Epithelial cell of prostate (primary cell): ENCODE measurements at places on chromosomes 2 and 18.

GRCh38 chr2:219598308-219599078, 836 bp downstream of the STK11IP start:
- DNase-seq: no peak

DNA sequence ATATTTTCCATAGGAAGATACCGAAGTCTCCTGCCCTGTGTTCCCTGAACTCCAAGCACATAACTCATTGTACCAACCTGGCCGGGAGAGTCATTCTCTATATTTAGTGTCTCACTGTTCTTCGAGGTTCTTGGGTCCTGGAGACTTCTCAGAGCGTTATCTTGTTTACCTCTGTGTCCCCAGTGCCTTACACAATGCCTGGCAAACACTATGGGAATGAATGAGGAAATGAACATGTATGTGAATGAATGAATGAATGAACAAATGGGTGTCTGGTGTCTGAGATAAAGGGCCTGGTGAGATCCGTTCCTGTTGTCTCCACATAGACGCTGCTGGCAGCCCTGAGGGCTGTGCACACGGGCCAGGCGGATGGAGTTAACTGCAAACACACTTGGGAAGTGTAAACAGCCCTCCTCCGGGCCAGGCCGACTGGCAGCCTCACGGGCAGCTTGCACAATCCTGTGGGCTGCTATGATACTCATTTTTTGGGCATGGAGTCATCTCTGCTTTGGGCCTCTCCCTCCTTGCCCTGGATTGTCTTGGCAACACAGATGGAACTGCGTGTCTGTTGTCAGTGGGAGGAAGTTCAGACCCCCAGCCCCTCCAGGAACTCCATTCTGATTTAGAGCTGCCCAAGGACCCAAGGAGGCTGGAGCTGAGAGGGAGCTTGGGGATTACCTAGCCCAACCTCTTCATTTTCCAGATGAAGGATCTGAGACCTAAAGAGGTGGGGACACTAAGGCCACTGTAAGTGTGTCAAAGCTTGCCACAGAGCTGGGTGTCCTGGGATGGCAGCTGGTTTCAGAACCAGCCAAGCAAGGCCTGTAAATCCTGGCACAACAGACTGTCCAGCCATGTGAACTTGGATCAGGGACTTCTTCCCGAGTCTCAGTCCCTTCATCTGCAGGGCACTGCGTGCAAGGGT, 124.4 kb downstream of the INHBB start:
- DNase-seq: peak; percentile 70

GRCh38 chr2:150909613-150910012, 352.1 kb downstream of the RBM43 start:
- DNase-seq: no peak

DNA sequence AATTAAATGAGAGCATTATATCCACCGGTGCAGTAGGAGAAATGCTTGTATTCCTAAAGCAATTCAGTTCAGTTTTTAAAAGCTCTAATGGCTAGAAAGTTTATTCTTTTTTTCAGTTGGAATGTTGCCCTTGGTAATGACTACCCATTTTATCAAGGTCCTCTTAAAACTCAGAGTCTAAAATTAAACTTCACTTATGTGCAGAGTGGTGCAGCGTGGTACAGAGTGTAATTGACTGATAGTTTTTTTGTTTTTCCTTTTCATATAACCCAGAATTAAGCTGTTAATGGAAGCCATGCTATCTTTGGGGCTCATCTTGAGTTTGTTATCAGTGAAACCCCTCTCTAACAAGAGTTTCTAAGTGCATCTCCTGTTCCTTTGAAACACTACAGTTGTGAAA, 21.4 kb downstream of the NCOA1 start:
- DNase-seq: no peak

GRCh38 chr2:233476063-233476410, 90.5 kb downstream of the USP40 start:
- DNase-seq: no peak

GRCh38 chr2:183204397-183204796, 80.2 kb downstream of the NUP35 start:
- DNase-seq: no peak

DNA sequence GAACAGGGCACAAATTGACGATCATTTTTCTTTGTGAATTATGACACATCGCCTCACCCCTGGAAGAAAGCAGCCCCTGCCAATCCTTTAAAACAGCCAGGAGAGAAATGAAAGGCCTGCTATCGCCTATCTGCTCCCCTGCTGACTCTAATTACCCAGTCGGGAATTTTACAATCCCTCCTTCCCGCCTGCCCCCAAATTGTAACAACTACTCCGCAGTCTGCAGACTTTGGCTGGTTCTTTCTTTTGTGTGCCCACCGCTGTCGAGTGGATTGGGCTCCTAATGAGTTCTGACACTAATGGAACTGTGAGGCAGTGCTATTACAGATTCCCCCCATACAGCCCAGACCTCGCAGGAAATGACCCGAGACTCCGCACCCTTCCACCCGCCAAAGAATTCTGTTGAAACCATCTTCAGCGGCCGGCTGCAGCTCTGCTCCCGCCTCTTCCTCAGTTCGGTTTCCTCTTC, 281.2 kb upstream of the PARD3B start:
- no peak for DNase-seq

DNA sequence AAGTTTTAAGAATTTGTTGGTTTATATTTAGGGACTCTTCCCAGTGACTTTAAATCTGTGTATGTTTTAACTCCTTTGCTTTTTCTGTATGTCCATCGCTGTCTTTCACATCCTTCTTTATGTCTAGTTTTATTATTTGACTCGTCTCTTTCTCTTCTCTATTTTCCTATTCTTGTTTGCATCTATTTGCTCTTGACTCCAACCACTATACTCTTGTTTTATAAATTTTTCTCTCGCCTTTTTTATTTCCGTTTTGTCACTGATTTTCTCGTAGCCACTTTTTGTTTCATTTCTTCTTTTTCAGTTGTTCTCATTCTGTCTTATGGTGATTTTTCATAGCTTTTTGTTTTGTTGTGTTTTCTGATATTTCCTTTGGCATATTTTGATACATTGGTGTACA, 170.5 kb upstream of the NETO1 start:
- no peak for DNase-seq

- DNase-seq: no peak
Measured at GRCh38 chr2:235406430-235406829, 87.4 kb upstream of the AGAP1 start.

- DNase-seq: no peak
Measured at GRCh38 chr18:8787371-8787670, 82.0 kb downstream of the MTCL1 start.

DNA sequence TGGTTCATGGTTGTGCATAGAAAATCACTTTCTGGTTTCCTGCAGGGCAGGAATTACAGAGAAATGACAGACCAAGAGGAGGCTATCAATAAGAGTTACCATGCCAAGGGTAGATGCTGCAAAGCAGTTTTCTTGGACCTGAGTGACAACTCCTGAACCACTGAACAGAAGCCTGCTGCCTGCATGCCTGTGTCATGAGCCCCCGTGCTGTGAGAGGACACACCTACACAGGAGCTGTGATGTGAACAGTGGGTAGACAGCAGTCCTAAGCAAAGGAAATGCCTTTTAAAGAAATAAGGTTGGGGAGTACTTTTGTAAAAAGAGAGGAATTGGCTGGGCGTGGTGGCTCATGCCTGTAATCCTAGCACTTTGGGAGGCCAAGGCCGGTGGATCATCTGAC, 54.2 kb upstream of the CREB1 start:
- no peak for DNase-seq

- DNase-seq: no peak
Measured at GRCh38 chr2:40357667-40358066, 94.2 kb downstream of the SLC8A1 start.

DNA sequence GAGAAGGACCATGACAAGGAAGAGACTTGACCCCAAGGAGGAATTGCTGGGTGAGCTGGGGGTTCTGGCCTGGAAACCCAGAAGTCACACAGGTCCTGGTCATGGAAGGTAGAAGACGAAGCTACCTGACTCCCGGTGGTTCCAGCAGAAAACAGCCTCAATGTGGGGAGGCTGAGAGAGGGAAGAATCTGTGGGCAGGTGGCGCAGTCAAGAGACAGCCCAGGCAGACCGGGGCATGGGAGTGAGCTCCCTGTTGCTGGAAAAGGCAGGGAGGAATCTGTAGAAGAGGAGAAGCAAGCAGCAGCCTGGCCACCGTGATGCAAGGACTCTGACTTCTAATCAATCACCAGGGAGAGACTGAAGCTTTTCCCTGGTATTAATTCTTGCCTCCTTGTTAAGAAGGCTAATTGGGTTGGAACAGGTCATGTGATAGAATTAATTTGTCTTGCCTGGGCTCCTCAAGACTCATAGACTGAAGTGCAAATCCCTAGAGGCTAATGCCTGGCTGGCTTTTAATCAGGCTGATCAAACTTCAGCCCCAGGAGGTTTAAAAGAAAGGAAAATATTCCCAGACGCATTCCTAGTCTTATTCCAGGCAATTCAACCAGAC, 30.1 kb downstream of the CNGA3 start:
- no peak for DNase-seq

DNA sequence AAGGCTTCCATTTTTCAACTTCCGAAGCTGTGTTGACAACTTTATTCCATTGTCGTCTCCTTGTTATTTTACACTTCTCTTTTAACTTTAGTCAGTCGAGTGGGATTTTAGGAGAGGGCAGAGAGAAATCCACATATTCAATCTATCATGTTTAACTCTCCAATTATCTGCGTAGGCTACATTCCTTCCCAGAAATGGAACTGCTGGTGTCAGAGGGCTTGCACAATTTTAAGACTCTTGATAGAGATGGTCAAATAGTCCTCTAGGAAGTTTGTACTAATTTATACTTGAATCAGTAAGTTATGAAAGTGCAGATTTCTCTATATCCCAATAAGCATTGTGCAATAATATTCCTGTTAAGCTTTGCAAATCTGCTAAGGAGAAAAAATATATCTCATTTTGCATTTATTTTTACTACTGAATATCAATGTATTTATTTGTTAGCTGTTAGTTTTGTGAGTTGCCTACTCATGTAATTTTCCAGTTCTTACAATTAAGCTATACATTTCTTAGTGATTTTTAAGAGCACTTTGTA, 95.6 kb downstream of the CYP26B1 start:
- DNase-seq: no peak

- no peak for DNase-seq
Measured at GRCh38 chr2:27645197-27645596, 16.3 kb downstream of the GPN1 start.

- no peak for DNase-seq
Measured at GRCh38 chr2:112633708-112634107, 12.0 kb upstream of the SLC20A1 start.

GRCh38 chr2:197237291-197238042, 73.1 kb downstream of the ANKRD44 start:
- no peak for DNase-seq

GRCh38 chr2:974054-974453, 23.4 kb downstream of the SNTG2 start:
- DNase-seq: no peak

- DNase-seq: no peak
Measured at GRCh38 chr2:118056165-118056534, 32.1 kb upstream of the INSIG2 start.

DNA sequence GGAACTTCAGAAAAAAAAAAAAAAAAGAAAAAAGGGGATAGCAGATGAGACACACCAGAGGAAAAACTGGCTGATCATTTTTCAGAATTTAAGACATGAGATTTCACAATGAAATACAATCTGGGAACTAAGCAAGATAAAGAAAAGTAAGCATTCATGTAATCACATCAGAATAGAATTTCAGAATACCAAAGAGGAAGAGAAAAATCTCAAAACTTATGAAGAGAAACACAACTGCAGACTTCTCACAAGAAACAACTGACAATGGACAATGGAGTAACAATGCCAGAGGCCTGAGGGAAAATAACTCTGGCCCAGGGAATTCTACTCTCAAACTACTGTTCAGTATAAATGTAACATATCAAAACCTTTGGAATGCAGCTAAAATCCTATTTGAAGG, 13.2 kb upstream of the RRM2 start:
- no peak for DNase-seq

DNA sequence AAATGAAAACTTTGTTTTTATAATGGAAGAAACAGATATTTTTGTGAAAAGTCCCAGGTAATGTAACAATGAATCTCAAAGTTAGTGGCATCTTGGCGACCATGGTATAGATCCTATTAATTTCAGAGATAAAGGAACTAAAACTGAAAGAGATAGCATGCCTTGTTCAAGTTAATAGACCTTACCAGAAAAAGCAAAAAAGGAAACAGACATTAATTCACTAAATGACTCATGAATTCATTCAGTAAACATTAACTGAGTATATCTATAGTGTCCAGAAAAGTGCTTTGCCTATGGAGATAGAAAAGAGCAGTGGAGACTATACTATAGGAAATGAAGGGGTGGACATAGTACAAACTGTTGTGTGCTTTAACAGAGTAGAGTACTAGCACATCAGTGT, 763.3 kb downstream of the TRIB2 start:
- no peak for DNase-seq

DNA sequence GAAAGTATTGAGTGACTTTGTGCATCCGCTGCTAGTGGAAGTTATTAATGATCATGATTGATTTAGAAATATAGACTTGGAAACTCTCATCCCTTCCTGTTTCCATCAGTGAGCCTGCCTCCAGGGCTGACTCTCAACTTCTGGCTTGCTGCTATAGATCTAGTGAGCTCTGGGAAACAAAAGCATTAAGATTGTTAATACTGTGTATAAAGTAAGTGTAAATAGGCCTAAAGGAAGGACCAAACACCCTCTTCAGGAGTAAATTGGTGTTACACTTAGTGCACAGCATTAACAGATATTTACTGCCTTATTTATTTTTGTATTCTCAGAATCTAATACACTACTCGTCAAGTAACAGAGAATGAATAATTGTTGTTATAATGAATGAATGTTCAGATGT, 285.6 kb downstream of the THSD7B start:
- DNase-seq: no peak

DNA sequence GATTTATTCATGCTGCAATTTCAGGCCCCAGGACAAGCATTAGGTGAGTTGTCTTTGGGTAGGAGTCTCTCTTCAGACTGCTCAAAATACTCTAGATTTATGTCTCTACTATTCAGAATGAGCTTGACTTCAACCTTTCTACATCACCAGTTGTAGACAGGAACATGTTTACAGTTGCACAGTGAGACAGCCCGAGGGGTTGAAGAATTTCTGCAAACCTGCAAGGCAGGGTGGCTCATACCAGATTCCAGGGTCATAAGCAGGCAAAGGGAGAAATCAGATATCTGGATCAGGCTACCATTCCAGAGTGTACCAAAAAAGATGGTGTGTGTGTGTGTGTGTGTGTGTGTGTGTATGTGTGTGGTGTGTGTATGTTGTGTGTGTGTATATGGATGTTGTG, 112.4 kb downstream of the SPP2 start:
- no peak for DNase-seq

DNA sequence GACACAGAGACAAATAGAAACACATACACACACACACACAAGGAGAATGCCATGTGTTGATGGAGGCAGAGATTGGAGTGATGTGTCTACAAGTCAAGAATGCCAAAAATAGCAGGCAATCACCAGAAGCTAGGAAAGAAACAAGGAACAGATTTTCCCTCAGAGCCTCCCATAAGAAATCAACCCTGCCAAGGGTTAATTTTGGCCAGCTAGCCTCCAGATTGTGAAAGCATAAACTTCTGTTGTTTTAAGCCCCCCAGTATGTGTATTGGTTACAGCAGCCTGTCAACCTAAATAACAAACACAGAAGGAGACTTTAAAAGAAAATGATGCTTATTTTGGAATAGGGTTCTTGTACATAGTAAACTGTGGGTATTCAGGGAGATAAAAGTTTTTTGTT, 5.6 kb upstream of the STK39 start:
- DNase-seq: no peak

- DNase-seq: no peak
Measured at GRCh38 chr2:104871972-104872865, 18.3 kb downstream of the POU3F3 start.
